ENCODE measurements at places on chromosomes 7 and 10. TPM values are rescaled to one million over a fixed set of nuclear protein-coding genes. Genes with fewer than 3 reads are reported as not detected.
A peak's percentile ranks its signal among the peaks of the same experiment; 100 is the strongest.

DNA sequence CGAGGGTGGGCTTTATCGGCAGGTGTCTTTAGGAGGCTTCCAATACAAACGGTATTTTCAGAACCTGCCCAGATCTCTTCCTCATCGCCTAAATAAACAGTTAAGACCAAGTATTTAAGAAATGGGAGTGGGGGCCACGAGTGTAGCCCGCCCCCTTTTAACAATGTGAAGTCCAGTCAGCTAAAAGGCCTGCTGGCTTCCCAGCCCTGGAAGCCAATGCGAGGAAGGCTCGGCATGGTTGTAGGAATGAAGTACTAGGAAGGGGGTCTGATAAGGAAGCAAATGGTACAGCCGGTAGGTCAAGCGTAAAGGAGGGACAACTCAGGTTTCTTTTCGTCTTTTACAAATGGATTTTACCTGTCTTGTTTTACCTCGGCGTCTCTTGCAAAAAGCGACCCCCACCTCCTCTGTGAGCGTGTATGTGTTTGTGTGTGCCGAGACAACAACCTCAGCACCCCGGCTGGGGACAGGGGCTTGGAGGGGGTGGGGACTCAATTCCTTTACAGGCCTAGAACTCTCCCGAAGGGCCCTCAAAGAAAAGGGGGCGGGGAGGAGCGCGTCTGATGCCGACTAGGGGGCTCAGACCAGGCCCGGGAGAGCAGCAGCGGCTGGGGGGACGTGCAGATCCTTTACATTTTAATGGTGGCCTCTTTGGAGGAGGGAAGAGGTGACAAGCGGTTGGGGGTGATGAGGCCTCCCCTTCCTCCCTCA lies 147.6 kb downstream of the GPR85 start:
- peak; percentile 23 for DNase-seq

DNA sequence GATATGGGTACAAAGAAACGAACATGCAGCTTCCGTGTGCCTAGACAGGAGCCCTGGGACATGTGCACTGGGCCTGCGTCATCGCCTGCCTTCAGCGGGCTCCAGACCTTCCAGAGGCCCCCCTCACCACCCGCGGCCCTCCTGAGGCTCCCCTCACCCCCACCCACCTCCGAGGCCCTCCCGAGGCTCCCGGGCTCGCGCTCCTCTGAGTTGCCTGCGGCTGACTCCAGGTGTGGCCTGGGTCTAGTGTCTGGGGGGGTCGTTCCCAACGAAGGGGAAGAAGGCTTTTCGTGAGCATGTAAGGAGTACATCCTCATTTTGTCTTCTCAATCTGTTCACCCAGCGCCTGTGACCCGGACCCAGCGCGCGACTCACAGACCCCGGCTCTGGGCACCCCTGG lies 177.3 kb upstream of the ZNF32 start:
- no peak for DNase-seq

The FAM25A gene
- not detected for total RNA-seq

DNA sequence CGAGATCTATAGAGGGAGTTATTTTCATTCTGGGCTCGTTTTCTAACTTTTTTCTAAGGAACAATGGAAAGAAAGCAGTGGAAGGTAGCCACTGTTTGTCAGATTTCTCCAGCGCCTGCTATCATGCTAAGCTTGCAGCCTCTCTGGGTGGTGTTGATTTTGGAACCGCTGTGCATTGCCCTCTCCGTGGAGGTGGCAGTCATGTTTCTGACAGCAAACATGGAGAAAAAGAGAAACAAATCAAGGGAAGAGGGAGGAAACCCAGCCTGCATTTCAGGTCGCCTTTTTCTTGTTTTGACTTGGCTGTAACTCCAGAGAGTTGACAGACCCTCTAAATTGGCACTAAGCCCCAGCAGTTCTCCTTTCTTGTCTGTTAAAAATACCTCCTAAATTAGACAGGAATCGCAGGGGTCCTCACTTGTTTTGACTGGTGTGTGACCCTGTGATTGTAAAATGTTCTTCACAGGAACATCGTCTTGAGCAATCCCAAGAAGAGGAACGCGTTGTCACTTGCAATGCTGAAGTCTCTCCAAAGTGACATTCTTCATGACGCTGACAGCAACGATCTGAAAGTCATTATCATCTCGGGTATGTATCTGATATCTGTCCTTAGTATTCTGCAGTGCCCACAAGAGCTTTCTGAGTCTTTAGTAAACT lies 4.8 kb downstream of the ECHDC3 start:
- DNase-seq: no peak

The AASS gene
- 18.7 TPM for total RNA-seq

GRCh38 chr10:117228210-117228609 lies 12.7 kb upstream of the SLC18A2 start:
- no peak for DNase-seq

- no peak for DNase-seq
These were observed 260.0 kb upstream of the NRP1 start for GRCh38 chr10:33594475-33594874.

Data from Calu3 (cell line).